Activated CD4-positive, alpha-beta T cell treated with anti-CD3 and anti-CD28 coated beads, Interleukin-2, Interleukin-6, amounts not matched to agents 100 ng/mL and 50 ng/mL, durations not matched to agents 16 hours and 8 hours (primary cell): ENCODE measurements at places on chromosomes 1 and 21.

DNA sequence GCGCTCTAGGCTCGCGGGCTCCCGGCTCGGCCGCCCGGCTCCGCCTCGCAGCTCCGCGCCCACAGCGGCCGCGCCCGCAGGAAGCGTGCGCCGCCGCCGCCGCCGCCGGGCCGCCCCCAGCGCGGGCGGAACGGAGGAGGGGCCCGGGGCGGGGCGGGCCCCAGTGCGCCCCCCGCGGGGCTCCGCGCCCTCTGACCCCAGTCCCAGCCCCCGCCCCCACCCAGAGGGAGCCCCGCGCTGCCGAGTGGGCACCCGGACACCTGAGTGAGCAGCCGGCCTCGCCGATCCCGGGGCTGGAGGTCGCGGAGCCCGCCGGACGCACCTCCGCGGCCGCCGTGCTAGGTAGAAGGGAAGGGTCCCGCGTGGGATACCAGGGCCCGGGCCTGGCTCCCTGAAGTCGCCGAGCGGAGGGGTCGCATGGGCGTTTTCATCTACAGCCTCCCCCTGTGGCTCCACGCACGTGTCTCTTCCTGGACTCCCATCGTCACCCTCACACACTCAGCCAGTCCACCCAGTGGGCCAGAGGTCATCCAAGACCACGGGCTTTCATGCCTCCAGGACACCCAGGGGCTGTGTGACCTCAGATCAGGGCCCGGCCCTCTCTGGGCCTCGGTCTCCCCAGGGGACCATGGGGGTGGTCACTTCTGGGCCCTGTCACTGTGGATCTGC is at the start of gene SDC3:
SDC3 (minus strand) TSS at position 63 of the 669 bp plus-strand sequence. CDS start 172 bp downstream, outside the sequence.
- no peak for DNase-seq

GRCh38 chr1:236636017-236636416 is 31.7 kb upstream of the HEATR1 start:
- no peak for DNase-seq

GRCh38 chr1:2310332-2311183 is 80.8 kb downstream of the MORN1 start:
- no peak for DNase-seq

DNA sequence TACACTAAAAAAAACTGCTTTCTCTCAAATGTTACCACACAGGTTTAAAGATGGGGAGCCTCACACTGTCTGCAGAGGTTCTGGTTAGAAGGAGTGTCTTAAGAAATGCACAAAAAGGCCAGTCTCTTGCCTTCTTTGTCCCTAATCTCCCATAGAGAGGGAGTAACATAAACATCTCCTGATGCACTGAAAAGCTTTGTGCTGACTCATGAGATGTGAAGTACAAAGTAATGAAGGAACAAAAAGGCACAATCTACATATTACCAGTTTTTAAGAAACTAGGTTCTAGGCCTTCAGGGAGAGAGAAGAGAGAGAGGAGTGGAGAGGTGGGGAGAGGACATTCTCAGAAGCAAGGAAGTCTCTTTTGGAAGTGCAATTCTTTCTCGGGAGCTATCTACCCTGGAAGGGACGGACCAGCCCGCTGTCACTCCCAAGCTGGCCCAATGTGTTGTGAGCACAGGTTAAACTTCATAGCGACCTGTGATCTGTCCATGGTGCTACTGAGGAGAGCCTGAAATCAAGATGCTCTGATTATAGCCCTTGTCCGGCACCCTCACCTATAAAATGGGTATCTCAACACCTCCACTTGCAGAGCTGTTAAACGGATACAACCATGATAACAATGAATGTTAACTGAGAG is 458.1 kb downstream of the DISC1 start:
- no peak for DNase-seq

DNA sequence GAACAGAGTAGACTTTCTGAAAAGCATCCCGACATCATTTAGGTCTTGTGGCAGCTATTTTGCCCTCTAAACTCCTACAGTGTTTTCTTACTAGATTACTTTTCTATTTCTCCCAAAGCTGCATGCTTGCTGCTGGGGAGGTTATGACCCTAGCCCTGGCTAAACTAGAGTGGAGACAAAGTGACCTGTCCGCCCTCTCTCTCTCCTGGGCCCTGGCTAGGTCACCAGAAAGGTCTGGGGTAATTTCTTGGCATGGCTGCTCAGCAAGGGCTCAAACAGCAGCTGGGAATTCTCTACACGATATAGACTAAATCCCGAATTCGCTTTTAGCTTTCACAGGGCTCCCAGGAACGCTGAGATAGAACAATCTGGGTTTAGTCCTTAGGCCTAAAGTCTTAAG is 84.5 kb upstream of the KCNE2 start:
- no peak for DNase-seq

- DNase-seq: no peak
Measured at GRCh38 chr1:76769911-76770310, 97.4 kb upstream of the ST6GALNAC5 start.

- DNase-seq: peak; percentile 87
Measured at GRCh38 chr1:235015291-235015985, 113.2 kb downstream of the TOMM20 start.

- DNase-seq: no peak
Measured at GRCh38 chr1:228308628-228309325, 97.9 kb downstream of the TRIM11 start.

- DNase-seq: no peak
Measured at GRCh38 chr1:229981736-229982135, 85.3 kb upstream of the GALNT2 start.

- no peak for DNase-seq
Measured at GRCh38 chr21:45010096-45010495, 64.3 kb upstream of the ADARB1 start.

DNA sequence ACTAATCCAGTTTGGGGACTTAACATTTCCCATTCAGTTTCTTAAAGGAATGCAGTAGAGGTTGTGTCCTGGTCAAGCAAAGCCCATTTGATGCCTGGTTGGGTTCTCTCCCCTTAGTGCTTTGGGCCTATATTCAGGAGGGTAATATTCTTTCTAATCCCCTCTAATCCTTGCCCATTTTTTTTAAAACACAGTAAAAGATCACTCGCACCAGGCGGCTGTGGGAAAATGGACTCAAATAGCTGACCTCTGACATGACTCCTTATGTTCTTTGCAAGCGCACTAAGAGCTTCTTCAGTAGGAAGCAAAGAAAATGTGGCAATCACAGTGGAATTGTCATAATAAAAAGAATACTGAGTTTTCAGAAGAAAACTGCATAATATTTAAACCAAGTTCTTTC is 49.9 kb downstream of the WNT2B start:
- no peak for DNase-seq

- no peak for DNase-seq
Measured at GRCh38 chr1:53321366-53321765, 6.5 kb downstream of the LRP8 start.

- DNase-seq: peak; percentile 85
Measured at GRCh38 chr1:203673550-203674411, 47.1 kb downstream of the ATP2B4 start.

- no peak for DNase-seq
Measured at GRCh38 chr1:206694171-206695124, 9.7 kb downstream of the MAPKAPK2 start.

DNA sequence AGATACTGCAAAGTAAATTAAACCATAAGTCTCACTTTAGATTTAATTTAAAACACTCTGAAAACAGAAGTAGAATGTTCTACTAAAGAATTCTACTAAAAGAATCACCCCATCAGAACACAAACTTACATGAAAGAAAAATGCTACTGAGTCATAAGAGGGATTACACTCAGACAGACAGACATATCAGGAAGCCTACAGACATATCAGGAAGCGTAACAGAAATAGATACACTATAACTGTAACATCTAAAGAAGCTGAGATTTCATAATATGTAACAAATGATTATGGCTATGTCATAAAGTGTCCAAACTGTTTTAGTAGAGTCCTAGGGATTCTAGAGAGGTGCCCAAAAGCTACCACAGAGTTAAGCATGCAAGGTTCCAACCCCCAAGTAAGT is 23.9 kb downstream of the FOXJ3 start:
- peak; percentile 11 for DNase-seq

GRCh38 chr1:229844675-229845074 is 218.6 kb downstream of the URB2 start:
- no peak for DNase-seq

DNA sequence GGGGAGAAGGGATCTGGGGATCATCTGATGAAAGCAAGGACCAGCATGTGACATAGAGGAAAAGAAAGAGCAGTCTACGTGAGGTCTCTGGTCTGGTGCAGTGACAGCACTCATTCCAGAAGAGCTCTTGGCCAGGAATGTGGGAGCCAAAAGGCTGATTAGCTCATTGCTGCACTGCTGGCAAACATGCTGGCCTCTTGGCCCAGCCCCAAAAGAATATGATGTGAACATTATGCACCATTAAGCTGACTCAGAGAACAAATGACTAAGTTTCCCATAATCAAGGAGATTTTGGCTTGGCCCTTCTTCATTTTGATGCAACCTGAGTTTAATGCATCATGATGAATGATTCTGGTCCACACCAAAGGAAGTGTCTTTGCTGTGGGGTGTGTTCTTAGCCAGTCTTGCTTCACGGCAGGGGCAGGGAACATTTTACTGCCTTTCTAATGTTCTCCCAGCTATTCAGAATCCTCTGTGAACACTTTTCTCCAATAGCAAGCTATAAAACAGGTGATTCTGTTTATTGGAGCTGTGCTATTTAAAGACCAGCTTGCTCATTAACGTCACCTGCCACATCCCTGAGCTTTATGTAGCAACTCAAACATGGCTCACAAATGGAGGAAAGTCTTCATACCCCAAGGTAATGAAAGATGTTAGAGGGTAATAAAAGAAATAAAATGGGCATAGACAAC is 55.1 kb downstream of the PCBP3 start:
- no peak for DNase-seq

GRCh38 chr1:46735708-46736324 is 16.9 kb upstream of the EFCAB14 start:
- peak; percentile 33 for DNase-seq

DNA sequence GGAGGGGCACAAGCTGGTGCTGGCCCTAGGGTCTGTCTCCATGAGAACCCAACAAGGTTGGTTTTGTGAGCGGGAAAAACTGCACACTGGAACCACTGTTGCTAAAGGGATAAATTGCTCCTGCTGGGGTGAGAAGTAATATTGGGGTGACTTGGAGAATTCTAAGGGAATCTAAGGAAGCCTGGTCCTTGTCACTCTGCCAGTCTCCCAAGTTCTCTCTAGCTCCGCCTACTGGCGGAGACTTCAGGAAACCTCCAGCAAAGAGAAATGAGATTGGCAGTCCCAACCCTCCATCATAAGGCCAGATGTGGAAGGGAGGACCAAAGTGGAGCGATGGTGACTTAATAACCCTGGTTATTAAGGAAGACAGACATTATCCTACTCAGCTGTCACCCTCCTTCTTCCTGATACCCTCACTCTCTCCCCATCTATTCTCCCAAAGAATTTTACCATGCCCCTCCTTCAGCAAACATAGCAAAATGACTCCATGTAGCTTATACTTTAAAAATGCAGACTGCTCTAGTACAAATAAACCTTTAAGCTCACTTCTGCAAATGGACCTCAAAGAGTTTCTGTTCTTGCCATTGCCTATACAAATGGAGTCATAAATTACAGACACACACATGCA is 2.7 kb downstream of the LCE1F start:
- peak; percentile 13 for DNase-seq

- no peak for DNase-seq
Measured at GRCh38 chr1:106249810-106250209, 806.7 kb upstream of the PRMT6 start.

DNA sequence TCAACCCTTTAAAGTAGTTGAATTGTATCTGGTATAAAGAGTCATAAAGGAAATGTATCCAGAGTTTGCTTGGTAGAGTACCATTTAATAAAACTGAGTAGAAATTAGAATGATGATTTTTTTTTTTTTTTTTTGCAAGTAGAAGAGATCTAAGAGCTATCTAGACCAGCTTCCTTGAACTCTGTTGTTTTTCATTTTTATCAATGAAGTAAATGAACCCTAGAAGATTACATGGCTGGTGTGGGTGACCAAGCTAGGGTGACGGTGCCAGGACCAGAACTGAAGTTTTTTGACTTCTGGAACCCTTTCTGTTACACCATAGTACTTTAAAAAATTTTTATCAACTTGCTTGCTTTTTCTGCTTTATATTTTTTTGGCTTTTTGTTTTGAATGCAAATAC is 36.9 kb downstream of the MACO1 start:
- DNase-seq: no peak

DNA sequence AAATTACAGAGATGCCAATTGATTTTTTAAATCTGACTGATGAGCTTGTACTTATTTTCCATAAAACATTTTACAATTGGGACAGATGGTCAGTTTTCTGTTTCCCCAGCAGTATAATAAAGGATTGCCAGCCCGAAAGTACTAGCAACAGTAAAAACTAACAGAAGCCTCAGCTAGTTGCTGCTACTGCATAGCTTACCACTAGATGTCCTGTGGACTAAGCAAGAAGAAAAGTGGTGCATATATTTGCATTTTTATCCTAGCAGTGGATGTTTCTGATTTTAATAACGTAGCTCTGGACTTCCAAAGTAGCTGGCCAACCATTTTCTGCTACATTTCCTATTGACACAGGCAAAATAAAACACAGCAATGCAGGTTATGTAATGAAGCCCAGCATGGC is 241.5 kb downstream of the BARHL2 start:
- no peak for DNase-seq

GRCh38 chr1:23500466-23500865 is 16.5 kb upstream of the ASAP3 start:
- DNase-seq: no peak

- no peak for DNase-seq
Measured at GRCh38 chr1:168498956-168499687, 44.7 kb downstream of the XCL2 start.

- peak; percentile 44 for DNase-seq
Measured at GRCh38 chr1:107529511-107530149, 388.8 kb downstream of the NTNG1 start.

GRCh38 chr1:33323663-33324477 is 3.0 kb upstream of the A3GALT2 start:
- no peak for DNase-seq

DNA sequence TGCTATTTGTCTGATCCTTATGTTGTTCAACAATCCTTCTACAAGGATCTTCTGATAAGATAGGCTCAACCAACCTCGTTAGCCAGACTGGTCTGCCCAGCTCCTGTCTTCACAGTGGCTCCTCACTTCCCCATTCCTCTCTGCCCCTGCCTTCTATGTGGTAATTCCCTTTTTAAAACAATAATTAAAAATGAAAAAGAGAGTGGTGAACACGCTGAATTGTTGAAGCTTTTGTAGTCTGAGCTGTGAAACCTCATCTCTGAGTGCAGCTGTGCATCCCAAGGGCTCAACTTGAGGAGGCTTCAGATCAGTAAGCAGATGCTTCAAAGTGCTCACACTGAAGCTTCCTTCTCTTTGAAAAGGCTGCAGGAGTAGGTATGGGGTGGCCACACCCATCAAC is 70.7 kb upstream of the JUN start:
- no peak for DNase-seq

- DNase-seq: no peak
Measured at GRCh38 chr1:3021801-3022401, 634 bp downstream of the ACTRT2 start.

DNA sequence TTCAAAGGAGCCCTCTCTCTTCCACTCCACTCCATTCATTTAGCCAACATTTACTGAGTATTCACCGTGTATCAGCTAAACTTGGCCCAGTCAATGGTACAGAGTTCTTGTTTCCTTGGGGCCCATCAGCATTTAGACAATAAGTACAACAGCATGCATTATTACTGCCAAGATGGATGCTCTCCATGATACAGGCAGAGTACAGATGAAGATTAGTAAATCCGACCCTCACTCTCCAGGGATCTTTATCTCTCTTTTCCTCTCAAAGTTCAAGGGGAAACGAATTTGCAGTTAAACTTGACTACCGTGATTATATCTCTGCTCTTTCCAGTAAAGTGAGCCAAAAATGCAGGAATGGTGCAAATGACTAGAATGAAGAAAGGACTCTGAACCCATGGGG is 184.6 kb upstream of the DUSP10 start:
- no peak for DNase-seq
